ENCODE measurements at places on chromosomes 7 and 10.

- no peak for DNase-seq
Measured at GRCh38 chr7:141652691-141653090, 49.3 kb downstream of the DENND11 start.

DNA sequence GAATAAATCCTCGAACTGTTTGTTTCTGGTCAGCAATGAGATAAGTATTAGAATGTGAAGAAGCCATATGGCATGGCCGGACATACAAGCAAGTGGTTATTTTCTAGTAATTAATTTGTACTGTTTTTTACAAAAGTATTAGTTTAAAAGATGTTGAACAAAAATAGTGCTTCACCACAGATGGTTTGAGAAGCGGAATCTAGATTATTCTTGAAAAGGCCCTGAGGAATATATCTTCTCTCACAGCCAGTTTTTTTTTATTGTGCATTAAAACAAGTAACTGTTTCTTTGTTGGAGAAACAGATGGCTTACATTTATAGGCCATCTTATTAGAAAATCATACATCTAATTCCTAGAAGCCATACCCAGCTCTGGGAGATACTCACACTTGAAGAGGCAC, 153.3 kb downstream of the TMEM26 start:
- no peak for DNase-seq

GRCh38 chr7:76220185-76221057, 18.7 kb downstream of the SRRM3 start:
- no peak for DNase-seq

GRCh38 chr10:122374859-122375678, 561 bp downstream of the PLEKHA1 start:
- DNase-seq, result peak; percentile 73

DNA sequence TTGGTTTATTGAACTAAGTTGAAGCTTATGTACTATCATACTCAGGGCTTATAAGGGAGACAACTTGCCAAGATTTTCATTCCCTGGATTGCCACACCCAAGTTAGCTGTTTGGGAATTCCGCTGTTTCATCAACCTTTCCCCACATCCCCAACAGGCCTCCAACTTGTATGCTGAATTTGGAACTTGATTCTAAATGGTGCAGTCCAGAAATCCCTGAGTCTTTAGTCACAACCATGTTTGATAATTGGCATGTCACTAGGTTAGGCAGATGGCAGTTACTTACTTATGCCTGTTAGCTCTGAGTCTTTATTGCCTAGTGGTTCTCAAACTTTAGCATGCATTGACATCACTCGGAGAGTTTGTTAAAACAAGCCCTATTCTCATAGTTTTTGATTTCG, 135.4 kb upstream of the PRPS1L1 start:
- DNase-seq, result no peak

- no peak for DNase-seq
Measured at GRCh38 chr10:58700591-58700990, 187.9 kb downstream of the BICC1 start.

DNA sequence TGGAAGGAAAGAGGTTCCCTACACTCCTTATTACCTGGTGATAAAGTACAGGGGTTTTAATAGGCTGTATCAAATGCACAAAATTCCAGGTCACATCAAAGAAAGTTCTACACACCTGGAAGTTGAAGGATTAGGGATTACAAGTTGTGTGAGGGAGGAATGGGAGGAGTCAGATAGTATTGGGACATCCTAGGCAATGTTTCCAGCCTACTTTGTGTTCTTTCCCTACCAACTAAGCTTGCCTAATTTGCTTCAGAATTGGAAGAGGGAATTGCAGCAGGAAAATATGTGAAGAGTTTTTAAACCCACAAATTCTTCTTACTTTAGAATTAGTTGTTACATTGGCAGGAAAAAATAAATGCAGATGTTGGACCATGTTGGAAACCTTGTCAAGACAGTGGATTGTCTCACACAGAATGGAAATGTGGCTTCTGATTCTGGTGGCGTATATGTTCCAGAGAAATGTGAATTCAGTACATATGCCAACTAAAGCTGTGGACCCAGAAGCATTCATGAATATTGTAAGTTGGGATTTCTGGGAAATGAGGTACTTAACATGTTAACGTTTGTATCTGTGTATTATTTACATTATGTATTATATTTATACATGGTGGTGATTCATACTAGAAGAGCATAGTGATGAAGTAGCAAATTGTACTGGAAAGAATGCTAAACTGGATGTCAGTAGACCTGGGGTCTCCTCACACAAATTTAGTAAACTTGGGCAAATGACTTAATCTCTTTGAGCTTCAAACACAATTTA, at the start of gene LIPM:
Gene LIPM (plus strand): TSS at position 208 of the 763 bp plus-strand sequence. CDS start 167 bp downstream, at position 375.
- DNase-seq, result no peak

DNA sequence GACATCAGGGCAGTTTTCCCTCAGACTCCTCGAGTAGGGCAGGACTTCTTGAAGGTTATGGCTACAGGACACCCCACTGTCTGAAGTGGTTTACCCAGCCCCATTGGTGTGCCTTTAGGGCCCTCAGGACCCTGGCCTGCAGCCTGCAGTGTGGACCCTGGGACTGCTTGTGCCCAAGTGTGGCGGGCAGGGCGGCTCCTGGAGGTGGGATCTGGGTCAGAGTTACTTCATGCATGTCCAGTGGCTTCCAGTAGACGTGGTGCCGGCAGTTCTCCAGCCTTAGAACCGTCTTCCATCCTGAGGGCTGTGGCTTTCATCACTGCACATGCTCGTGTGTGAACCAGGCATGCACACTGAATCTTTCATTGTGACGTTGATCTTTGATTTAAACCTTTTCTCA, 16.7 kb downstream of the EIF3B start:
- DNase-seq, result no peak

GRCh38 chr10:78964952-78965633, 103.7 kb upstream of the ZMIZ1 start:
- DNase-seq, result no peak

GRCh38 chr10:110067960-110068770, 60.4 kb downstream of the ADD3 start:
- DNase-seq, result peak; percentile 56

DNA sequence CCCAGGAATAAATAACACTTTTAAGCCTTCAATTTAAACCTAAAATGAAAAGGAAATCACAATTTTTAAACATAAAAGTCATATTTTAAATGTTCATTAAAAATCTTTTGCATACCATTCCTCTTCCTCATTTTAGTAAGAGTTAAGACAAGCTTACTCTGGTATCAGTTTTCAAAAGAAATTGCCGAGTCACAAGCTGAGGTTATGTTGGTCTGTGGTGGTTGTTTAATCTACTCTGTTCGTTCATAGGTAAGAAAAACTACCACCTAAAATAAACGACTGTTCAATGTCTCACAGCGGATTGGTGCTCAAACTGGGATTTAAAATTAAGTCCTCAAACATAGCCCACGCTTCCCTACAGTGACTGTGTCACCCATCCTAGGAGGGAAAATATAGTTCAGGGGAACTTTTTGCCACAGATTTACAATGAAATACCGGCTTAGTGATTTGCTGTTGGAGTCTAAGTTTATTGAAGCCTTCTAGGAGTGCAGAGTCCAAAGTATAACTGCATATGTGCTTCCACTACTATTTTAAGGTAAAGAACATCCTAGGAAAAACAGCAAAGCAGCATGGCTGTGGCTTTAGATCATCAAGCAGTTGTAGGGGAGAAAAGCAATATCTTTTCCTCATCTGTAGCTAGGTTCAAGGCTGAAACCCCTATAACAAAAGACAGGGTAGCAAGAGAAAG, 61.1 kb downstream of the GNAT3 start:
- no peak for DNase-seq

DNA sequence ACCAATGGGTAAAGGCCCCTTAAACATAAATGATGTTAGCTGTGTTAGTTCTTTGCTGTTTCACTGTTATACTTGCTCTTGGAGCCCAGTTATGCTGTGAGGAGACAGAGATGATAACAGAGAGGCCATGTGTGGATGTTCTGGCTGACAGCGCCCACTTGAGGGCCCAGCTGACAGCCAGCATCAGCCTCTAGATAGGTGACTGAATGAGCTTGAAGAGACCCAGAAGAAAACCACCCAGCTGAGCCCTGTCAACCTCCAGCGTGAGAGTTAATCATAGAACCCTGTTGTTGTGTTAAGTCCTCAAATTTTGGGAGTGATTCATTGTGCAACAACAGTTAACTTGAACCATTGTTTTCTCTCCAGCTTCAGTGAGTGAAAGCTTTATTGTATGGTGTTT, 91.7 kb downstream of the GLRX3 start:
- no peak for DNase-seq

DNA sequence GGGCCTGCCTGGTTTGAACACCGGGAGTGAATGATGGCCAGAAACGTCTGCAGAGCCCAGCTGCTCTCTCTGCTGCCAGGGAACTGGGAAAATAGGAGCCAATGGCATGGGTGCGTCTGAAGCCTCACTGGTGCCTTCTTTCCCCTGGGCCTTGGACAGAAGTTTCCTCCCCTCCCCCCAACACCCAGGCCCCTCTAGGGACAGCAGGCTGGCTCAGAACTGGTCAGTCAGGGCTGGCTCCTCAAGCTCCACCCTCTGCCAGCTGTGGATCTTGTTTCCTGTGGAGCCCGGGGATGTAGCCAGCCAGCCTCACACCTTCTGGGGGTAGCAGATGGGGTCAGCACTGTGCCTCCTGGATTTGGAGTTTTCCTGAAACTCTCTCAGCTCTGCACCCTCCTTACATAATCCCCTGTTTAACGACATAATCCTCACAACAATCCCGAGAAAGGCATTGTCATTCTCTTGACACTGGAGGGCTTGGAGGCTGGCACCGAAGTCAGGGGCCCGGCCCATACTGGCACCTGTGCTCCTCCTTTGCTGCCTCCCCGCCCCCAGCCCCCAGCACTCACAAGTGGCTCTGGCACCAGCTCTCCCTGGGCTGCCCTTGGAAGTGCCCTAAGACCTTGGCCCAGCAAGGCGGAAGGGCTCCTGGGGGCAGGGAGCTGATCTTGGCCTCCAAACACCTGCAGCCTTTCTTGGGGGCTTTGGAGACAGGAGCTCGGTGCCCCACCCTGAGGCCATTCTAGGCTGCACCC, 5.7 kb downstream of the LDB3 start:
- DNase-seq, result no peak

DNA sequence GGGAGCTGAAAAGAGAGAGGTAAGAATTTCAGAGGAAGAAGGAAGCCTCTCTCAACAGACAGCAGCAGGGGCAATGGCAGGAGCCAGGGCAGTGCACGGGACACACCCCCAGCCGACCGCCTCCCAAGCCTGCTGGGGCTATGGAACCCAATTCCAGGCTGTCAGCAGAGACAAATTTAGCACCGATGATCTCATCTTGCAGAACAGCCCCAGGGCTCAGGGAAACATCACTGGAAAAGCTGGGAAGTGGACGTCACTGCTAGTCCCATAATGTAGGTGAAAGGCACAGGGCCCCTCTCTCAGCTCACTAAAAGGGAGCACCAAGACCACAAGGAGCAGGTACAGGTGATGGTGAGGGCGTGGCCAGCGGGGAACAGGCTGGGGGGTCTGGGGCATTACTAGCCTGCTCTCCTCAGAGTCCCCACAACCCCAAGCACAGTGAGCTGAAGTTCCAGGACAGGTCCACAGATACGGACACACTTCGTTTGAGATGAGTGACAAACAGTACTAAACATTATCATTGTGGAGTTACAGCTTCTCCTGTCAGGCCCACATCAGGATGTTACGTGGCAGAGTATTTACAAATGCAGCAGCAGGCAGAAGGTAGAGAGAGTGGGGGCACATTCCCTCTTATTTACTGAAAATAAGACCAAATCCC, 103.7 kb downstream of the PLXNA4 start:
- no peak for DNase-seq

DNA sequence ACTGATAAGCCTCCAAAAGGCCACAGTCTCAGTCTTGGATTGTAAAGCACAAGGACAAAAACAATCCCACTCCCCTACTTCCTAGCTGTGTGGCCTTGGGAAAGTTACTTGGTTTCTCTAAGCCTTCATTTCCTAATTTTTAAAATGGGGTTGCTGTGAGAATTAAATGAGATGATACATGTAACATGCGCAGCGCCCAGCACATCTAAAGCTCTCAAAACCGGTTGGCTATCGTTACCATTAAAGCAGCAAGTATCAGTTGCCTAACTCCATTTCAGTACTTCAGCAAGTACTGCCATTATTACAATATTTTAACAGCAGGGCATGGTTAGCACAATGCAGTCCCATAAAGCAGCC, 1.9 kb downstream of the NRCAM start:
- DNase-seq, result no peak

- DNase-seq, result no peak
Measured at GRCh38 chr7:32119790-32120196, 49.6 kb upstream of the PDE1C start.

DNA sequence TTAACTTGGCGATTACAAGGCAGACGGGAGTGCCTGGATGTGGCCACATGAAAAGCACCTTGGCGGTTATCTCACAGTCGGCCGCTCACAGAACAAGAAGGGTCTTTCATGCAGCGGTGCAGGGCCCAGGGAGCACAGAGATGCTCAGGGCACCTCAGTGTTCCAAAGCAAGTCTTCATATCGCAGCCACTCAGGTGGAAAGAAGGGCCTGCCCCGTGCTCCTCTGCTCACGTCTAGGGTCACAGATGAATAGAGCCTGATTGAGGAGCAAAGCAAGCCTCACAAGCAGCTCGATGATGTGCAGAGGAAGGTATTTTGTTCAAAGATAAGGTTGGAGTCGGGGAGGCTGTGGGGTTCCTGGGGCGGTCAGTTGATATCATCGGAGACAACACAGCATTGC, 297.8 kb downstream of the WDR11 start:
- DNase-seq, result no peak

DNA sequence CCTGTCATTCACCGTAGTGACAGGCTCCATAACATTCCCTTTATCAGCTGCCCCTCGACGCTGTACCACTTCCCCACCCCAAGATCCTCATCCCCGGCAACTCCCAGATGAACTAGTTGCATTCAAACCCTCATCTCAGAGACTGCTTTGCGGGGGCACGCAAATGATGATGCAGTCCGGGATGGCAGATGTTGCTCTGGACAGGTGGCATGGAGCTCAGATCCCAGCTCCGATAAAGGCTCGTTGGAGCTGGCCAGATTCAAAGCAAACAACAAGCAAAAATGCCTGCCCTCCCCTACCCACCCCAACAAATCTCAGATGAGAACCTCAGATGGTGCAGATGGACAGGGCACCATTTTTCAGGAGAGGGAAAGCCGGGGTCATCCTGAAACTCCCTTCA, 46.7 kb downstream of the CARD11 start:
- DNase-seq, result no peak

GRCh38 chr7:18866359-18867036, 250.9 kb downstream of the TWIST1 start:
- no peak for DNase-seq

DNA sequence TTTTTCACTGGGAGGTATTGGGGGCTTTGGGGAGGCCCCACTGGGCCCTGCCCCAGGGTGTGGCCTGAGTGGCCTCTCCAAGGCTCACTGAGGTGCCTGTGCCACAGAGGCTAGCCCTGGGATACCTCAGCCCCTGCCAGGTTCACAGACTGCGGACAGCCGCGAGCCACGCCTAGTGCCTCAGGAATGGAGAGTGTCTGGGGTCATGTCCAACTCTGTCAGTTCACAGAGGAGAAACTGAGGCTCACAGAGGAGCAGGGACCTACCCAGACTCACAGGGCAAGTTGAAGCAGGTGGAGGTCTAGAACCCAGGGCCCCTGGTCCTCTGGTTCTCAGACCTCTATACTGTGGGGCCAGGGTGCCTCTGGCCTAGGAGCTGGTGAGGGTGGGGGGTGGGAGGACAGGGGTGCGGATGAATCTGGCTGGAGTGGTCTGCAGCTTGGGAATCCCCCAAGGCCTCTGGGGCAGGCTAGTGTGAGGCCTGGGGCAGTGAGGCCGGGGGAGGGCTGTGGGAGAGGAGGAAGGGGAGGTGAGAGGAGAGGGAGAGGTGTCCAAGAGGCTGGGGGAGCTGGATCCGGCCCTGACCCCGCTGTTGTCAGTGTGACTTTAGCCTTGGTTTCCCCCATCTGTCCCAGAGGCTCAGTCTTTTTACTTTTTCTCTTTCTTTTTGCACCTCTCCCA, 20.0 kb downstream of the NEURL1 start:
- DNase-seq, result no peak

All from stimulated activated CD4-positive, alpha-beta T cell treated with anti-CD3 and anti-CD28 coated beads, Interleukin-15, amount 100 ng/mL, for 24 hours (primary cell).